ENCODE measurements at places on chromosomes 16 and 17.

DNA sequence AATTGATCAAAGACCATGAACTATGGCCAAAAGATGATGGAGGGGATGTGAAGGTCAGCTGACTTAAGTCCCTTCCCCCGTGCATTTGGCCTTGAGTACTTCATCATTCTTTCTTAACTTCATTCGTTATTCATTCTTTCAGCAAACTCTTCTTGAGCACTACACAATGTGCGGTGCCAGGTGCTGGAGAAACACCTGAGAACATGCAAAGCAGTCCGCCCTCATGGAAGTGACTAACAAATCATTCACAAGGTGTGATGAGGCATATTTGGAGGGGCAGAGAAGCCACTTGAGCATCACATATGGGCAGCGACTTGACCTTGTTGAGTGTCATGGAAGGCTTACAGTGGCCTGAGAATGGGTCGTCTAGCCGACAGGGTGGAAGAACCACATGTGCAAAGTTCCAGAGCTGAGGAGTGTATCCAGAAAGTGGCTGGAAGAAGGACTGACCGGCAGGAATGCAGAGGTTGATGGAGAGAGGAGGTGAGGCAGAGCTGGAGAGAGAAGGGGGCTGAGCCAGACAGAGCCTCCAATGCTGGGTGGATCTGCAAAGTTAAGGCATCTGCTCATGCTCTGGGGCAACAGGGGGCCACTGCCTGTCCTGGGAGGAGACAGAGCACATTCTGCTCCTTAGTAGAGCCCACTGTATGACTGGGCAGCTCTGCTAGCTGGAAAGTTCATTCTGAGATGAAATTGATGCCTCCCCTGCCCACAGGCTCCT is 25.1 kb upstream of the EIF1 start:
- DNase-seq, result no peak

GRCh38 chr17:2982854-2983253 is 80.6 kb downstream of the OR1D5 start:
- peak; percentile 29 for DNase-seq

- no peak for DNase-seq
Measured at GRCh38 chr17:14744761-14745473, 444.0 kb downstream of the HS3ST3B1 start.

GRCh38 chr17:8846768-8847211 is 20.7 kb downstream of the PIK3R6 start:
- no peak for DNase-seq

- no peak for DNase-seq
Measured at GRCh38 chr17:53687324-53687723, 135.4 kb upstream of the KIF2B start.

- no peak for DNase-seq
Measured at GRCh38 chr16:70610273-70611223, 35.8 kb upstream of the IL34 start.

Data from thoracic aorta (tissue), 2 donors.